ENCODE measurements at places on chromosomes 7 and 10.

GRCh38 chr10:78314651-78315050 lies 281.0 kb downstream of the RPS24 start:
- no peak for DNase-seq

DNA sequence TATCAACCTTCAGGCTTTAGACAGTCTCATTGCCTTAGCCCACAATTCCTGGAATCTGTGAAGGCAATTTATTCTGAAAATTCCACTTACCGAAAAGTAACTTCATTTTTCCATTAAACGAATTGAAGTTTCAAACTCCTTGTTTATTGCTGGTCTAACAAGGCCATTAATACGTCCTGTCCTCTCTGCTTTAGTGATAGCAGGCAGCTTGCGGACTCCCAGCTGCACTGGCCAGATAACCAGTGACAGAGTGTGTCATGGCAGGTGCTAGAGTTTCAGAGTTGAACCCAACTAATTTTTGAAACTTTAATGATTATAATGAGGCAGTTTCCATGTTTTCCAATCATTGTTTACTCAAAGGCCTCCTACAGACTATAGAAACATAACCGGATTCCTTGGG lies 31.1 kb downstream of the LOXL4 start:
- no peak for DNase-seq

DNA sequence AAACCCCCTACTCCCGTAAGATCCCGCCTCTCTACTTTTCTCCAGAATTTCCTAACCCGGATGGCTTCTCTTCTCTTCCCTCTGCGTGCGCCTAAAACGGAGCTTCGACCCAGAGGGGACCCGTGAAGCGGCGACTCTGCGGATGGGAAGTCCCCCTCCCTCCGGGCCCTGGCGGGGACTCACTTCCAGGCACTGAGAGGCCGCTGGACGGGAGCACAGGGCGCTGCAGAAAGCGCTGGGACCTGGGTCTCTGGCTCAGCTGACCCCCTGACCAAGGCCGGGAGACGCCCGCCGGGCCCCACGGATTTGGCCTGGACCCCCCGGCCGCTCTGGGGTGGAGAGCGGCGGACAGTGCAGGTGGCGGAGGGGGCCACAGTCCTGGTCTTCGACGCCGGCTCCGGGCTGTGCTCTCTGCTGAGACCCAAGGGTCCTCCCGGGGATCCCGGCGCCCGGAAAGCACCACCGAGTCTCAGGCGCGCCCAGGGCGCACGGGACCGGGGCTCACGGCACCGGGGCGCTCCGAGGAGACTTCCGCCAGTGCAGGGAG lies 688 bp upstream of the FOXL3 start:
- DNase-seq: no peak

- no peak for DNase-seq
Measured at GRCh38 chr7:107998660-107999480, 4.1 kb downstream of the LAMB1 start.

DNA sequence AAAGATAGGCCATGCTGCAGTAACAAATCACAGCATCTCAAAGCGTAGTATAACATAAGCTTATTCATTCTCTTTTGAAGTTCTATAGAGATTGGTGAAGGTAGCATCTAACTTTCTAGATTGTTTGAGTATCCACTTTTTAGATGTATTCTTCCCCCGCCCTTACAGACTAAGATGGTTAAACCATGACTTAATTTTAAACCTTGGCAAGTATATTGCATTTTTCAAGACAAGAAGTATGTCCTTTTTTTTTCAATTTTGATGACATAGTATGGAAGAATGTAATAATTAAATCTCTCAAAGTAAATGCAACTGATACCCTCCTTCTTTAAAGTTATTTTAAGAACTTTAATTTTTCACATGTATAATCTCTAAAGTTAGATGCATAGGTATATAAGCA lies 190.0 kb downstream of the KCND2 start:
- DNase-seq: peak; percentile 15

DNA sequence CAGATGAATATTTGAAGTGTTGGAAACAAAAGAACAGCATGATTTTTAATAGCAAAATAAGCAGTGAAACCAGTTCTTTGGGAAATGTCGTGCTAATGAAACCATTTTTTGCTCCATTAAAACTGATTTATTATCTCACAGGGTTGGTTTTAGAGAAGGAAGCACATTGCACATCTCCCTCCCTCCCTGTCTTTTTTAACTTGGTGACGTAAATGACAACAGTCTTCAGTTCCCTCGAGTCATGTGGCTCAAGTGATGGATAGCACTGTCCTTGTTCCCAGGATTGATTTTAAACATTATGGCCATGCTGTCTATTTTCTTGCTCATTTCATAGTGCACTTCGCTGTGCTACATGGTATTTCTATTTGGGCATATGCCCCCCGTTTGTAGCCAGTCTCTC lies 105.9 kb downstream of the DOCK1 start:
- DNase-seq: no peak

DNA sequence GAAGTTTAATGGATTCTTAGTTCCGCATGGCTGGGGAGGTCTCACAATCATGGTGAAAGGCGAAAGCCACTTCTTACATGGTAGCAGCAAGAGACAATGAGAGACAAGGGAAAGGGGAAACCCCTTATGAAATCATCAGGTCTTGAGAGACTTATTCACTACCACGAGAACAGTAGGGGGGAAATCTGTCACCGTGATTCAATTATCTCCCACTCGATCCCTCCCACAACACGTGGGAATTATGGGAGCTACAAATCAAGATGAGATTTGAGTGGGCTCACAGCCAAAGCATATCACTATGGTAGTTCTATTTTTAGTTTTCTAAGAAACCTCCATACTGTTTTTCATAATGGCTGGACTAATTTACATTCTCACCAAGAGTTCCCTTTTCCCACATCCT lies 36.7 kb downstream of the SPAM1 start:
- DNase-seq: no peak

DNA sequence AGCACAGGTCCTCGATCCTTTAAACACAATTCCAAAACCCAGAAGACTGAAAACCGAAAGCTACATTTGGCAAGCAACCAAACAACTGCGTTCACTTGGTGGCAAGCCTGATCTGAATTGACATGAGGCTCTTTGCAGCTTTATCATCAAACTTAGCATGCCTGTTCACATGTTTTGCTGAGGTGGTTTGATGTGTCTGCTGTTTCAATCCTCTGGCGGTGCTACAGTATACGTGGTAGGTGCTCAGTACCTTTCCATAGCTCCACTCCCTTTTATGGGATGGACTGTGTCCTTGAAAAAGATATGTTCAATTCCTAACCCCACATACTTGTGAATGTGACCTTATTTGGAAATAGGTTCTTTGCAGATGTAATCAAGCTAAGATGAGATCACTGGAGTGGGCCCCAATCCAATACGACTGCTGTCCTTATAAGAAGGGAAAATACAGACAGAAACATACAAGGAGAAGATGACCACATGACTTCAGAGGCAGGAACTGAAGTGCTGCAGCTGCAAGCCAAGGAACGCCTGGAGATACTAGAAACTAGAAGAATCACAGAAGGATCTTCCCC lies 33.4 kb downstream of the CCDC6 start:
- peak; percentile 76 for DNase-seq

GRCh38 chr7:88452646-88453045 lies 146.0 kb upstream of the STEAP4 start:
- no peak for DNase-seq

- DNase-seq: peak; percentile 28
Measured at GRCh38 chr10:27601503-27601902, 97.4 kb downstream of the RAB18 start.

DNA sequence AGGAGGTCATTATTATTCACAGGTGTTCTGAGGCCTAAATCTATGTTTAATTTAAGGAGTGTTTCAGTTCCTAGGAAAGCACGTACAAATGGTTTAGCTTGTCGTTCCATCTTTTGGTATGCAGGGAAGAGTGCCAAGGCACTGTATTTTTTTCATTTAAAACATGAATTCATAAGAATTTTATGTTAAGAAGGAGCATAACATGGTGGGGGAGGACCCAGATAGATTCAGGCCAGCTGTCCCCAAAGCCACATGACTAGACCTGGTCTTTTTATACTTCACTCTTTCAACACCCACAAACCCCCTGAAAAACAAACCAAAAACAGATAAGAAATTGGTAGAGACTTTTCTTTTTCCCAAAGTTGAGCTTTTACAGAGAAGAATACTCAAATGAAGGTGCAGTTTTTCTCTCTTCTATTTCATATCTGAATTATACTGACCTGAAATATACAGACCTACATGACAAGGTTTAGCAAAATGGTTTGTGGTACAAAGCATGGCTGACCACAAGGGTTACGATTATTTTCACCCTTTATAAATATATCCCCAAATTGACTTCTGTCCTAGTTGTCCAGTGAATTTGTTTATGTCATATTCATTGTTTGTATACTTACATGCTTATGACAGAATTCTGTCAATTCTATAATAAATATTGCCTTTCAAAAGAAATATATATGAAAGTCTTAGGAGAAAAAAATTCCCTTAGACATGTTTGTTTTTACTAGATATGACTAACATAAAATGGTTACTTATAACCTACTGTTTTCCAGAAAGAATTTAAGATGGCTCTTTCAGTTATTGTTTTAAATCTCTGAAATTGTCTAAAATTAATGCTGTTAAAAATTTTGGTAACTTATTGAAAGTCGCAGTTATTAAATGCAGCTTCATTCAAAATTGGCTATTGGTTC lies 71.3 kb downstream of the AP3M1 start:
- peak; percentile 28 for DNase-seq

GRCh38 chr7:121410829-121411596 lies 14.9 kb upstream of the FAM3C start:
- no peak for DNase-seq

- DNase-seq: no peak
Measured at GRCh38 chr10:5762531-5762930, 50.7 kb downstream of the GDI2 start.

DNA sequence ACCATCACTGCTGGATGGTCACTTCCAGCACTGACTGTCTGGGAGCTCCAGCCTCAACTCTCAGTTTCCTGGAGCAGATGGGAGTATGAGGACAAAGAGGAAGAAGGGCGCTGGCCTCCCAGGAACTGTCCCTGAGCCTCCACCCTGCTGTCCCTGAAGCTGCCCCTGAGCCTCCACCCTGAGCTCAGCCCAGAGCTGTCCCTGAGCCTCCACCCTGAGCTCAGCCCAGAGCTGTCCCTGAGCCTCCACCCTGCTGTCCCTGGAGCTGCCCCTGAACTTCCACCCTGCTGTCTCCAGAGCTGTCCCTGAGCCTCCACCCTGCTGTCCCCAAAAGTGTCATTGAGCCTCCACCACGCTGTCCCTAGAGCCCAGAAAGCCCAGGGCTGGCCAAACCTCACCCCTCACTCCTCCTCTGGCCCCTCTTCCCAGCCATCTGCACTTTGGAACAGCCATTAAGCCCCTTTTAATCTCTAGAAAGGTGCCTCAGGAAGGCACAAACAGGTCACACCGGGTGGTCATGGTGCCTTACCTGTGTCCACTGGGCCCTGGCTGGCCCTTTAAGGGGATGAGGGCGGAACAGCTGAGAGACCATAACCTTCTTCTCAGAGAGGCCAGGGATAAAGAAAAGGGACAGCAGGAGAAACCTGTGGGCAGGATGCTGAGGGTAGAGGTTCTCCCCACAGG lies 30.6 kb upstream of the TUBB8 start:
- no peak for DNase-seq

- peak; percentile 85 for DNase-seq
Measured at GRCh38 chr7:55546814-55547213, 25.5 kb downstream of the VOPP1 start.

GRCh38 chr10:92699518-92700381 lies 10.0 kb downstream of the HHEX start:
- peak; percentile 35 for DNase-seq

GRCh38 chr7:25348104-25348503 lies 119.8 kb upstream of the NPVF start:
- DNase-seq: no peak

DNA sequence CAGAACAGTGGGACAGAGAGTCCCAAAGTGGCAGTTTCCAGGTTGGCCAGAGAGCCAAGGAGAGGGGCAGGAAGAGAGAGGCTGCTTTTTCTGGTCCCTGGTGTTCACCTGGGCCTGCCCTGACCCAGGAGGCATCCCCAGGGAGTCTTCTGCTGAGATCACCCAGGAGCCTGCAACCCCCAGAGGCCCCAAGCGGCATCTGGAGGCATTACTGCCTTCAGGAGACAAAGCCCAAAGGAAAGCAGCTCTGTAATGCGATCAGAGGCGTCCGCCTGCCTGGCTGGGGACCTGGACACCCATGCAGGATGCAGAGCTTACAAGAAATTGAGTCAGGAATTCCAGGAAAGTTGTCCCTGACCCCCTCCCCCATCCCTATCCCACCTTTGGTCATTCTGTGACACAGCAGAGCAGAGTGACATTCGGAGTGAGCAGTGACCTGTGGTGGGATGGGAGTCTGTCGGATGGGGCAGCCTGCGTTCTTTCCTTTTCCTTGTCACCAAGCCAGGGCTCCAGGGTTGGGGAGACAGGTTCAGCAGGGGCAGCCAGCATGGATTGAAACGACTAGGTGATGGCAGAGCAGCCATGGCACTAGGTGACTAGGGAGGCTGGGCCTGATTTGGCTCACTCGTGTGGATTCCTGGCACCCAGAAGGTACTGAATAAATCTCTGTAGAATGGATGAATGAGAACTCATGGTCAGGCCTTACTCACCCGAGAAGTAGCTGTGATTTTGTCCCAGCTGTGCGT lies 10.4 kb downstream of the UNC5B start:
- no peak for DNase-seq

DNA sequence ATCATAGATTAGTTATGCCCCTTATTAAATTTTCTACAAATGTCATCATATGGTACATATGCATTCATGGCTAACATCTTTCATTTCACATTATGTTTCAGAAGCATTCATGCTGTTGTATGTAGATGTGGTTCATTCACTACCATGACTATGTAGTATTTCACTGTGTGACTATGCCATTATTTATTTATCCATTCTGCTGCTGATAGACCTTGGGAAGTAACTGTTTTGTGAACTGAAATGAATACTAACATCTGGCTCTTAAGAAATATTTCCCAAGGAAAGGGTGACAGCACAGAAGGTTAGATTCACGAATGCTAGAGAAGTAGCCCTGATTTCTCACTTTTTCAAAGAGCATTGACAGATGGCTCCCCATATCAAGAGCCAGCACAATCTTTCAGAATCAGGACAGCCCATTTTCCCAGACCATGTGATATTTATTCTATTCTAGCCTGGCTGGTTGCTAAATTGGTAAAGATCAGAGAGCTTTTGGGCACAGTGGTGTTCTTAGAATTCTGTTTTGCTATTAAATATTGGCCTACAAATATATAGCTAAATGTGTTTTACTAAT lies 157.4 kb downstream of the DYNC1I1 start:
- no peak for DNase-seq

DNA sequence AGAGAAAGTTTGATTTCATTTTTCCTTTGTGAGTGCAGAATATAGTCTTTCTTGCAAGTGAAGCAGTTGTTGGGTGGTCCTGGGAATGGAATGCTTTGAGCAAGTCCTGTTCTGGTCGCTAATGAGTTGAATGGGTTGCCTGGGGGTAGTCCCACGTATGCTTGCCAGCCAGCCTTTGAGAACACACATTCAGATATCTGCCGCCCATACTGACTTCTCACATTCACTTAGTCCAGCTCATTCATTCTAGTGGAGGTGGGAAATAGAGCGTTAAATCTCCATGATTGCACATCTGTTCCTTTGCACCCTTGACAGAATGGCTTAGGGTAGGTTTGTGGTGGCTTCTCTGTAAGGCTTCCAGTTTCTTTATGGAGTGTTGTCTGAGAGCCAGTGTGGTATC lies 256.6 kb downstream of the SORCS3 start:
- no peak for DNase-seq

GRCh38 chr7:29063236-29063635 lies 83.1 kb downstream of the CPVL start:
- DNase-seq: no peak

- no peak for DNase-seq
Measured at GRCh38 chr7:29300026-29300480, 105.5 kb downstream of the CHN2 start.
